ENCODE measurements at places on chromosomes 1 and 21.

GRCh38 chr1:61836649-61837048 lies 94.4 kb downstream of the PATJ start:
- DNase-seq, result no peak

- no peak for DNase-seq
Measured at GRCh38 chr1:66575739-66576138, 41.8 kb downstream of the SGIP1 start.

DNA sequence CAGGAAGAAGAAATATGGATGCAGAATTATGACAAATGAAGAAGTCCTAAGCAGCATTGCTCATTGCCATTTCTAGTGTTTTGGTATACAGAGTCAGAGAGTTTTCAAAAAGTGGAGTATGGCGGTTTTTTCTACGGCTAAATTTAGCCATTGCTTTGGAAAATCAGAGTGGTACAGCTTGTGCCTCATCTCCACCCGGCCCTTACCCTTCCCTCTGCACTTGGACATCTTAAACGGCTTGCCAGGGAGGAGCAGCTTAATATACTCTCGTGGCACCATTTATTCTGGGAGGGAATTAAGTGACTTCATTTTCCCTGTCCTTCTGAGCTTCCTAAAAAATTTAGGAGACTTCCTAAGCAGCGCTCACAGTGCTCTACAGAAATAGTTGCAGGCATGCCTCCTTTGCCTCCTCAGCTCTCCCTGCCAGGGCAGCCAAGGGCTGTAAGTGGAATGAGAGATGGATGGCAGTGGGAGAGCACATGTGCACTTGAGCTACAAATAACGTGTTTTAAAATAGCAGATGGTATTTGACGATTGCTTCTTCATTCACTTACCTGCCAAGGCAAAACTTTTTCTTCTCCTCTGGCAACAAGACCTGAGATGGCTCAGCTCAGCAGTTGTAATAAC lies 51.5 kb upstream of the VAMP3 start:
- DNase-seq, result no peak

DNA sequence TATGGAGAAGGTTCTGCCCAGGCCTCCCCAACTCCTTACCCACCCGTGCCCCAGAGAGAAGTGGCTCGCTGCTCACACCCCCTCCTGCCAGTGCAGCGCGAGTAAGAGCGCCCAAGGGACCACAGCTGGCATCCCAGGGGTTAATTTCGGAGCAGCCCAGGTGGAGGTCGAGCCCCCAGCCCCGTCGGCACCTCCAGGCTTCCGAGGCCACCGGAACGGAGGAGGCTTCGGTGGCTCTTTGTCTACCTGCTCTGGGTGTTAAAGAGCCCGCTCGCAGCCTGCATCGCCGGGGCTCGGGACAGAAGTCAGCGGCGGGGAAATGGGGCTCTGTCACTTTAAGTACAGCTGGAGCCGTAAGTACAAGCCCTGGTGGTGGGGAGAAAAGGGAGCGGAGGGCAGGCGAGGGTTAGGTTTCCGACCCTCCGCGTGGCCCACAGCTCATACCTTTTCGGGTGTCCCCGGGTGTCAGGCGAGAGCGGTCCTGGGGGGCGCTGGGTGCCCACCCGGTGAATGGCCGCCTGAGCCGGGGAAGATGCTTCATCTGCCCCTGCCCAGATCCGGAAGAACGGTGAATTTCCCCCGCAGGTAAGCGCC lies 89.4 kb upstream of the IPO9 start:
- DNase-seq, result no peak

- DNase-seq, result no peak
Measured at GRCh38 chr1:37793773-37794371, at the start of gene MANEAL. MANEAL (plus strand) TSS chr1:37793847; CDS start chr1:37794183, 336 bp downstream.

DNA sequence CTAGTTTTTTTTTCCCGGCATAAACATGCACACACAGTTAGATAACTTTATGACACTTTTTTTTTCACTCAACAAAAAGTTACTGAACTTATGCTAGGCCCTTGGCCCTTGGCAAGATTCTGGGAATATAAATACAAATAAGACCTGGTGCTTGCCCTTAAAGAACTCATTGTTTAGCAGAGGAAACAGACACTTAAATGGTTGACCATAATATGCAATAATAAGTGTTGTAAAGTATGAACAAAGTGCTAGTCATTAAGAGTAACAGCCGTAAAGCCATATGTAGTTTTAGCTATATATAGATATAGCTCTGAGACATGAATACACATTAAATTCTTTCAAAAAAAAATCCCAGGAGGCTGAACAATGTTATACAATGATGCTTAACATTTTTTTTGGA lies 198.3 kb downstream of the CYYR1 start:
- no peak for DNase-seq

- DNase-seq, result no peak
Measured at GRCh38 chr1:71834601-71835441, 447.5 kb downstream of the NEGR1 start.

- DNase-seq, result peak; percentile 68
Measured at GRCh38 chr1:22861764-22862440, 110.8 kb downstream of the LACTBL1 start.

DNA sequence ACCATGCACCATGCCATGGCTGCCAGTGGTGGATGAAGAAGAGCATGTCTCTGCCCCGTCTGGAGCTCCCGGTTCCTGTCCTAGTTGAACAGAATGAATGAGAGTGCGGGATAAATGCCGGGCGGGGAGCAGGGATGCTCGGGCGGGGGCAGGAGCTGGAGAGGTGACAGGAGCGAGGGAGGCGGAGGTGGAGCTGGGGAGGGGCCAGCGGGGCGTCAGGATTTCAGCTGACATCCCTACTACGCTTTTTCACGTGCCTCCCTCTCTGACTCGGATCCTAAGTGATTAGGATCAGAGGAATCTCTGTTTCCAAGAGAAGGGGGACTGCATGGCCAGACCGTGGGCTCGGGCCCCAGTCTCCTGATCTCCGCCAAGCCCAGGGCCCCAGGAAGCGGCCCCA lies 47.3 kb downstream of the TP73 start:
- no peak for DNase-seq

DNA sequence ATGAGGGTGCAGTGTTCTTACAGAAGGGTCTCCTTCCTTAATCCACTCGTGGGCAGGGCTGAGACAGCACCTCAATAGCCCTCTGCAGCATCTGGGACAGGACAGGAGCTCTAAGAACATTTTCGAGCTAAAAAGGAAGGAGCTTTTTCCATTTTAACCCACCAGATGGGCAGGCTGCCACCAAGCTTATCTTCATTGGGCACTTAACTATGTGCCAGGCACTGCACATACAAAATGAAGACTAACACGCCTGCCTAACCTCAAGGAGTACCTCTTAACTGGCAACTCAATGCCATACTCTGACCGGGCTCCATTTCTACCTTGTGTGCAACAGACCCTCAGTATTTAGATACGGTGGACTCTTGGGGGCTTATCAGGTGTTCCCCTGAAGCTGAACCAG lies 48.2 kb downstream of the SSBP3 start:
- no peak for DNase-seq

- no peak for DNase-seq
Measured at GRCh38 chr1:9482403-9482802, 56.9 kb upstream of the SLC25A33 start.

Measured in ovary (tissue), 10 donors.